ENCODE measurements at places on chromosomes 3 and 15. TPM values are rescaled to one million over a fixed set of nuclear protein-coding genes. Genes with fewer than 3 reads are reported as not detected.

GOLGA6L1 gene
- not detected for total RNA-seq

NR2E3 gene
- total RNA-seq, result 0.34 TPM

TMEM108 gene
- total RNA-seq, result not detected

ACKR2 gene
- 0.13 TPM for total RNA-seq

FEZF2 gene
- not detected for total RNA-seq

C3orf52 gene
- total RNA-seq, result 10.3 TPM

MRPL3 gene
- total RNA-seq, result 94.4 TPM

TTLL13 gene
- total RNA-seq, result 0.57 TPM

IQCF5 gene
- total RNA-seq, result not detected

ACP3 gene
- not detected for total RNA-seq

CLDN11 gene
- total RNA-seq, result 0.15 TPM

DPP8 gene
- 26.3 TPM for total RNA-seq

CYP11A1 gene
- not detected for total RNA-seq

MRPL46 gene
- 58.0 TPM for total RNA-seq

TMCO5A gene
- not detected for total RNA-seq

CKMT1B gene
- 3.4 TPM for total RNA-seq

BLM gene
- total RNA-seq, result 12.9 TPM

ACTC1 gene
- total RNA-seq, result 0.22 TPM

BFSP2 gene
- not detected for total RNA-seq

GPR15 gene
- not detected for total RNA-seq

ARID3B gene
- total RNA-seq, result 2.8 TPM

TEX55 gene
- total RNA-seq, result not detected

KNL1 gene
- total RNA-seq, result 6.9 TPM

HYAL3 gene
- 9.7 TPM for total RNA-seq

SH2D7 gene
- total RNA-seq, result not detected

LCTL gene
- not detected for total RNA-seq

GPR176 gene
- 8.8 TPM for total RNA-seq

PDE8A gene
- 25.2 TPM for total RNA-seq

Data from A549 treated with AZD2906 at 1 μM for 4 hours (cell line).